CD4-positive, alpha-beta T cell (primary cell): ENCODE measurements at places on chromosomes 16 and 17.
A peak's percentile ranks its signal among the peaks of the same experiment; 100 is the strongest.

DNA sequence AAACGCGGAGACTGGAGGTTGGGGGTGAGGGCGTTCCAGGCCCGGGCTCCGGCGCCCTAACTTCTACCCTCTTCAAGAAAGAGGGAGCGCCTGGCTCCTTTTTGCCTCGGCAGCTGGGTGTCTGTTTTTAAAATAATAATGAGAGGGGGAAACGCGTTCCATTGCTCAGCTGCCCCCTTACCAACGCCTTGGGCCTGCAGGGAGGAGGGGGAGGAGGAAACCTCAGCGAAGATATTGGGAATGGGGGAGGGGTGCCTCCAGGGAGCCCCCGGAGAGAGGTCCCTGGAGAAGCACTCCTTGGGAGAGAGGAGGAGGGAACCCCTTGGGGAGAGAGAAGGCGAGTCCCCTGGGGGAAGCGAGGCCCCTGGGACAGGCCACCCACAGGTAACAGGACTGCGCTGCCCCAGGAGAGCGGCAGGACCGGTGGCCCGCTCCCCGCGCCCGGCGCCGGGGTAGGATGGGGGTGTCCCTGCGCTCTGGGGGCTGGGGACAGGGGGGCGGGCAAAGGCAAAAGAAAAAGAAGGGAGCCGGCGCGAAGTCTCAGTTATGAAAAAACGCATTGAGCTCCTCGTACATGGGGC lies 2.7 kb downstream of the NEUROD2 start:
- DNase-seq = peak; percentile 20

DNA sequence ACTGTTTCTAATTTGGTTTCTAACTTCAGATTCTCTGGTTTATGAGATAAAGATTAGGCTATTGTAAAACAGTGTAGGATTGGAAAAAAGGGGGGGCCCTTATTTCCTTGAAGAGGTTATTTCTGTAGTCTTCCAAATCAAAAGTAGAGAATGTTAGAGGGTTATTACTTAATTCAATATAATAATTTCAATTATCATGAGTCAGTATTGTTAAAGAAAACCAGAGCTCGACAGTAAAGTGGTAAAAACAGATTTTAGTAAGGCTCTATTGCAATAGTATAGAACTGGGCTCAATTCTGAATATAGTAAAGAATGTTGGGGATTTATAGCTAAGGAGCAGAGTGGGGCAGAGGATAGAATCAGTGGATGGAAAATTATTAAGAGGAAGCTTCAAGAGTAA lies 140.0 kb downstream of the TANC2 start:
- DNase-seq = no peak

DNA sequence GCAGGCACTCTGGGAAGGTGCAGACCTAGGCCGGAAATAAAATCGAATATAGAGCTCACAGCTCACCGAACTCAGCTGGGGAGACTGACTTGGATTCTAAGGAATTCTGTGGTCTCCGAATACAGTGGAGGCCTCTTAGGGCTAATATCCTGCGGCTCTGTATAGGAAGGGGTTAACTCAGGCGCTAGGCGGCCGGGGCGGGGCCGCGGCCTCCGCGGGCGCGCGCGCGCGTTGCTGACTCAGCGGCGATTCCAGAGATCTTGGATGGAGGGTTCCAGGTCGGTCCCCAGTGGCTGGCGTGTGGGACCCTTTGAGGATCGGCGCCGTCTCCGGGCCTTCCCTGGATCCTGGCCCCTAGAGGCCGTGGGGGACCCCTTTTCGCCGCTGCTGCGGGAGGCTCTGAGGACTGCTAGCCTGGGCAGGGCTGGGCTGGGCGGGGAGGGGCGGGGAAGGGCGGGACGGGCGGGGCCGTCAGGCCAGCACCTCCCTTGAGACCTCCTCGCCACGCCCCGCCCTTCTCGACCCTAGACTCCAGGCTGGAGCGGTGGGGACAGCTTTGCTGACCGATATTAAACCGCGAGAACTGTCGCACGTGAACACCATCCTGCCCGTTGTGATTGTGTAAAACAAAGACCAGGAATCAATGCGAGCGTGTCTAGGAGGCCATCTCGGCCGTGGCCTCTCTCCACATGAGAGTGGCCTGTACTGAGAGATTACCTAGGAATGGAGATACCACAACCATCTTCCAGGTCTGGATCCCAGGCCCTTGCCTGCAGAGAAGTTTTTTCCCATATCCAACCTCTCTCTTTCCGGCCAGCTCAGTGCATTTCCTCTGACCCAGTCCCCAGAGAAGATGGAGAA lies 1.4 kb upstream of the PLEKHH3 start:
- peak; percentile 50 for DNase-seq

- DNase-seq = no peak
Observed at GRCh38 chr17:82237746-82238471, 9.1 kb downstream of the SLC16A3 start.

DNA sequence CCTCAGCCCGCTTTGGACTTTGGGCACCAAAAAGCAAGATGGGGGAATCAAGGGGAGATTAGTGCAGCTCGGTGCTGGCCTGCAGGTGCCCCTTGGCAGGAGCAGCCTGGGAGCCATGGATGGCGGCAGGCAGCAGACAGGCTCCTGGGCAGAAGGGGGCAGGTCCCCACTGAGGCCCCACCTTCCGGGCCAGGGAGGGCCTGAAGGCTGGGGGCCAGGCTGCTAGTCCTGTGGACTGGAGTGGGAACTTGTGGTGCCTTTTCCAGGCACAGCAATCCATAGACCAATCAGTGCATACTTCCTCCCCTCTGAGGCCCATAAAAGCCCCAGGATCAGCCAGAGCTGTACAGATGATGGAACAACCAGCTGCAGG lies 64.0 kb downstream of the USP32 start:
- DNase-seq = no peak

GRCh38 chr16:50448522-50448921 lies 79.7 kb upstream of the BRD7 start:
- no peak for DNase-seq

- DNase-seq = no peak
Observed at GRCh38 chr17:77675816-77676215, 282.7 kb upstream of the TNRC6C start.

DNA sequence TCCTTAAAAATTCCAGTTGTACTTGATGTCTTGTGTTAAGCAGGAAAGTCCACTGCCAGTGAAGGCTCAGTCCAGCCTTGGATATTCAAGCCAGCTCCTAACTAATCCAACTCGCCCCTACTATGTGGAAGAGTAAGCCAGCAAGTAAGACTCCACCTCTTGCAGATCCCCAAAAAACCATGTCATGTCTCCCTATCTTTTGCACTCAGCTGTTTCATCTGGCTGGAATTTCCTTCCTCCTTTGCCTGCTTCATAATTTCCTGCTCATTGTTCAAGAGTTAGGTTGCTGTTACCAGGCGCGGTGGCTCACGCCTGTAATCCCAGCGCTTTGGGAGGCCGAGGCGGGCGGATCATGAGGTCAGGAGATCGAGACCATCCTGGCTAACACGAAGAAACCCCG lies 37.8 kb downstream of the RBBP6 start:
- DNase-seq = no peak

DNA sequence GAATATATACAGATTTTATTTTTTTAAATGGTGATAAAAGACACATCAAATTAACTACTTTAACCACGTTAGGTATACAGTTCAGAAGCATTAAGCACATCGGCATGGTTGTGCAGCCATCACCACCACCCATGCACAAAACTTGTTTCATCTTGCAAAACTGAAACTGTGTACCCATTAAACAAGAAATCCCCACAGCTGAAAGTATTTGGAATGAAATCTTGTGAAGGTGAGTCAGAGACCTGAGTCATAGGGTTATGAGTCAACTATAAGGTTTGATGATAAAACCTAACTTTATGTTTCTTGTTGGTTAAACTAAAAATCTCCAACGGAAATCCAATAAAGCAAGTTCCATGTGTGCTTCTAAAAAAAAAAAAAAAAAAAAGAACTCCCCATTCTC lies 561.6 kb upstream of the PSMD7 start:
- no peak for DNase-seq

GRCh38 chr16:27240948-27241531 lies 27.5 kb downstream of the NSMCE1 start:
- DNase-seq = no peak

DNA sequence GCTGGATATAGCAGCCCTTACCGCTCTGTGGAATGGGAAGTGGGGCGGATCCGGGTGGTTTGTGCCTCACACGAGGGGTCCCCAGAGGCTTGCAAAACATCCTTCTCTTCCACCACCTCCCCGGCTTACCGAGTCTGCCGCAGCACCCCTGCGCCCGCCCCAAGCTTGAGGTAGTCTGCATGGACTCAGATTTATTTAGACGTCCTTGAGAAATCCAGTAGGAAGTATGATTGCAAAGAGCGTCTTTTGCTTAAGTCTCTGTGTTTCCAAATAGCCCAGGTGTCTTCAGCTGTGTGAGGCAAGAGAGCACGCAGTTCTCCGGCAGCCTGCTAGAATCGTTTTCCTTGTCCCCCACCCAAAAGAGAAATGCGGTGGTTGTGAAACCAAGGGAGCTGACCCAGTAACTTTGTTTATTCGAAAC lies 2.4 kb downstream of the KIAA0513 start:
- no peak for DNase-seq

GRCh38 chr16:84854759-84855158 lies 35.0 kb downstream of the CRISPLD2 start:
- no peak for DNase-seq
